ENCODE measurements at places on chromosomes 1 and 21. TPM values are rescaled to one million over a fixed set of nuclear protein-coding genes. Genes with fewer than 3 reads are reported as not detected.
A peak's percentile ranks its signal among the peaks of the same experiment; 100 is the strongest.

ZYG11A gene
- 0.06 TPM for total RNA-seq

CSTB gene
- total RNA-seq: 30.3 TPM

GRCh38 chr1:94072840-94073522 lies 48.0 kb downstream of the ABCA4 start:
- no peak for DNase-seq

- DNase-seq: no peak
These were observed 335.7 kb upstream of the GREM2 start for GRCh38 chr1:240947438-240948224.

DNA sequence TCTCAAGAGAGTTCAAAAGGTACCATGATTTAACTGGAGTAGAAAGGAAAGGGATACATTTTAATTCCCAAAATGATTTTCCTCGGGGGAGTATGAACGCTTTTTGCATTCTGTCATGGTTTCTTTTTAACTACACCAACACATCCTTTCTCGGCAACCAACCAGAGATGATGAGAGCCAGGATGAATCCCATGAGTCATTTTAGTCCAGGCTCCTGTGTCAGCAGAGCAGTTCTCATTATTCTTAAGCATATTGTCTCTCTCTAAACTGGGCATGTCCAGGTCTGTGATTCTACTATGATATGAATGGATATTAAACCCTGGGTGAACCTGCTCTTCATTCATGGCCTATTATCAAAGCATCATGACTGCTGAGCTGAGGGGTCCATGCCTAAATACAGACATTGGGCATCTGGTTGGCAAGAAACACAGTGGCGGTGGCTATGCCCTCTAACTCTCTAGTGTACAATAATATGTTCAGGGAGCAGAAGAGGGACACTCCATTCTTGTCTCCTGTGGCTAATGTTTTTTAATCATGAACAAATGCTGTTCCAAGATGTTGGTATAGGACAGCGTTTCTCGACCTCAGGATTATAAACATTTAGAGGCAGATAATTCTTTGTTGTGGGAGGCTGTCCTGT lies 124.3 kb upstream of the ESRRG start:
- no peak for DNase-seq

- no peak for DNase-seq
These were observed 54.0 kb upstream of the RASAL2 start for GRCh38 chr1:178039891-178040290.

DNA sequence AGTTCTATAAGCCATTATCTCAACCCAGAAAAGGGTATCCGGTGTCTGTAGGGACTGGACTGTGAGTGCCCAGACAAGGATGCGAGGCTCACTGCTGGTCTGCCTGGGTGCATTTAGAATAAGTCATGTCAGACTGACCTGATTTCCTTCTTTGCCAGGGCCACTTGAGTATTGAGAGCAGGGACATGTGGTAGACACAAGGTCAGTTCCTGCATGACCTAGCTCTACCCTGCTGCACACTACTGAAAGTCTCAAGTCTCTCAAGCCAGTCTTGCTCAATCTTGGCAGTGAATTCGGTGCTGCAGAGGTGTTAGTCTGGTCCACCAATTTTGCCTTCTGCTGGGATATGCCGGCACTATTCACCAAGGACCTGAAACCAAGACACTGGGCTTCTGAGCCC lies 180.1 kb downstream of the C1orf94 start:
- DNase-seq: no peak

- DNase-seq: peak; percentile 74
These were observed 221.0 kb upstream of the CSF3R start for GRCh38 chr1:36703526-36704208.
